HCEC 1CT (cell line): ENCODE measurements at places on chromosomes 13 and 19.

- no peak for DNase-seq
Measured at GRCh38 chr19:29323021-29323430, 110.1 kb upstream of the UQCRFS1 start.

GRCh38 chr19:33402421-33403220 is 29.1 kb downstream of the CEBPG start:
- DNase-seq: no peak

GRCh38 chr19:18502638-18503294 is 19.1 kb downstream of the ELL start:
- DNase-seq: no peak

DNA sequence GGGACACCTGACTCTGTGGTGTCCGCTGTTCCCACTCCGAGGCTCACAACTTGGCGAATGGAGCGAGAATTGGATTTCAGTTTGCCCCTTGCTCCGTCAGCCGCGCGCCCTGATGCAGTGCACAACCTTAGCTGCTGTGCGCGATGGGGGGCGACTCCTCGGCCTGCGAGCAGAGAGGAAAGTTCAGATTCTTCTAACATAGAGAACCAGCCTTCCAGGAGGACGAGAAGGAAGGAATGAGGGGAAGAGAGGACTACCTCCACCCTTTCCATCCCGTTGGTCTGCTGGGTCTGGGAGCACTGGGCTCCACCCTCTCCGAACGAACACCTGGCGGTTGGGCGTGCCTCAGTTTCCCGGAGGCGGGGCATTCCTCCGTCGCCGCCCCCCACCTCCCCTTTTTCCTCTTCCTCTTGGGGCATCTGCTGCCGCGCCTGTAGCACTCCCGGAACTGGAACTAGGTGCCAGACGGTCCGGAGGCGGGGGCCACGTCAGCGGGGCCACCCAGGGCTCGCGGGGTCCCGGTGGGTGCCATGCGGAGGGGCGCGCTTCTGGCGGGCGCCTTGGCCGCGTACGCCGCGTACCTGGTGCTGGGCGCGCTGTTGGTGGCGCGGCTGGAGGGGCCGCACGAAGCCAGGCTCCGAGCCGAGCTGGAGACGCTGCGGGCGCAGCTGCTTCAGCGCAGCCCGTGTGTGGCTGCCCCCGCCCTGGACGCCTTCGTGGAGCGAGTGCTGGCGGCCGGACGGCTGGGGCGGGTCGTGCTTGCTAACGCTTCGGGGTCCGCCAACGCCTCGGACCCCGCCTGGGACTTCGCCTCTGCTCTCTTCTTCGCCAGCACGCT is at the start of gene KCNK6:
Gene KCNK6, plus strand, starts transcription at position 425 of the 838 bp plus-strand sequence. Its CDS starts 106 bp downstream, at position 531.
- no peak for DNase-seq

DNA sequence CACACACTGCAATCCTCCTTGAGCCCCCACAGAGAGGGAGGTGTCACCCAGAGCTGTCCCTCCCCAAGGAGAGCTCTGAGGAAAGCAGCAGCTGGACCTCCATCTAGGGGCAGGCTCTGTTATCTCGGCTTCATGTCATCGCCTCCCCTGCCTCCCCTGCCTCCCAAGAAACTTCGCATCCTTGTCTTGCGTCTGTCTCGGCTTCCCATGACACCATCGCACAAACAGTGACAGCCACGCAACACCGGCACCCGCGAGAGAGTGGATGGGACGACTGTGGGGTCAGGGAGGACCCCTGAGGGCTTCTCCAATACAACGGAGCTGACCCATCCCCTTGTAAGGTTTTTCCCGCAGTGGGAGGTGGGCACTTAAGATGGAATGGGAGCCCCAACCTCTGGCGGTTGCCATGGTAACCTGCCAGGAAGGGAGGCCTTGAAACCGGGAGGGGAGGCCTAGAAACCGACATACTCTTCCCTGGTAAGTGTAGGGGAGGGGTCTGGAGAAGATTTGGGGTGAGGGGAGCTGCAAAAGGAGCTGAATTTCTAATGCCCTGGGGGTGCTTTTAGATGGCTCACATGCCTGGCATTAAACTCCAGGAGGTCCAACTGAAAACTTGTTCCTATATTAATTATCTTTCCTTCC is 16.3 kb downstream of the TLE2 start:
- DNase-seq: no peak

GRCh38 chr19:10305139-10305806 is 4.3 kb downstream of the ZGLP1 start:
- DNase-seq: peak; percentile 84
